Stimulated activated CD4-positive, alpha-beta T cell treated with anti-CD3 and anti-CD28 coated beads, Interleukin-15, amount 100 ng/mL, for 24 hours (primary cell): ENCODE measurements at places on chromosomes 6 and 20.

DNA sequence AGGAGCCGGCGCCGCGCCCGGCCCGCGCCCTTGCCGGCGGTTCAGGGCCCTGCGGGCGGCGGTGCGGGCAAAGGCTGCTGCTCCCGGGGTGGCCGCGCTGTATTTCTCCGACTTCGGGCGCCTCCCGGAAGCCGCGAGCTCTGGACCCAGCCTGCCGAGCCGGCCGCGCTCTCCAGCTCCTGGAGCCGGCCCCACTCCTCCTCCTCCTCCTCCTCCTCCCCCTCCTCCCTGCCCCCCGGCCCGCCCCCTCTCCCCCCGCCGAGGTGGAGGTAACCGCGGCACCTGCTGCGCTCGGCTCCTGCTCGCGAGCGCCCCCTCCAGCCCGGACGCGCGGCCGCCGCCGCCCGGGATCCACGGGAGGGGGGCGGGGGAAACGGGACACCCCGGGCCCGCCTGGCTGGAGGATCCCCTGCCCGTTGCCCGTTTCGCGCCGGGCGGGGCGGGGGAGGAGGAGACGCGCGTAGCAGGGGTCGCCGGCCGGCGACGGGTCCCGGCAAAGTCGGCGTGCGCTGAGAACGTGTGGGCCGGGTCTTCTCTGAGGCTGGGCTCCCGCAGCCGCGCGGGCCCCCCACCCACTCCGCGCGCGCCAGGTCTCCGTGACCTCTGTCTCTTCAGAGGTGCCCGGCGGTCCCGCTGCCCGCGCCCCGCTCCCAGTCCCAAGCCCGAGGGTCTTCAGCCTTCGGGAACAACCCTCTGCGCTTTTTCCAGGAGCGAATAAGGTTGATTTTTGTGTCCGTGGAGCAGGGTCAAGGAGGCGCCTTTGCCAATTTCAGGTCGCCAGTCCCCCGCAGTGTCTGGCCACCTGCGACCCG lies at the start of gene SLC22A23:
Gene SLC22A23, minus strand, starts transcription at position 153 of the 812 bp plus-strand sequence. CDS start 491 bp downstream, outside the sequence.
- DNase-seq: peak; percentile 78

DNA sequence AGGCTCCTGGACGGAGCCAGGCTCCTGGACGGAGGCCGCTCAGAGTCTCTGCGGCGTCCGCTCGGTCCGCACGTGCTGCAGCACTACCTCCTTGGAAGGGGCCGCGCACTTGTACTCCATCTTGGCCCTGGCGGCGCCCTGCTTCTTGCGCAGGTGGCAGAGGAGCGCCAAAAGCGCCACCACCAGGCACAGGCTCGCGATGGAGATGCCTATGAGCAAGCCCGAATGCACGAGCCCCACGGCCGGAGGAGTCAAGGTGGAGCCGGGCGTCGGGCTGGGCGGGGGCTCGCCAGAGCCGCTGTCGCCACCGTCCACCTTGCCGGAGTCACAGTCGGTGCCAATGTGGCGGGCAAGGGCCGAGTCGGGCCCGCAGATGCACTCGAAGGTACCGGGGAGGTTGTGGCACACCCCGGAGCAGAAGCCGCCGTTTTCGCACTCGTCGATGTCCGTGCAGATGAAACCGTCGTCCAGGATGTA lies 1.7 kb downstream of the THBD start:
- DNase-seq: peak; percentile 16

GRCh38 chr6:27667016-27667656 lies 194.2 kb upstream of the ZNF184 start:
- no peak for DNase-seq

- no peak for DNase-seq
Measured at GRCh38 chr20:3039426-3039825, 4.0 kb upstream of the GNRH2 start.
